SK-MEL-5 (cell line): ENCODE measurements at places on chromosomes 2 and 18.

- no peak for DNase-seq
These were observed 159.1 kb upstream of the ZSWIM2 start for GRCh38 chr2:187008111-187008510.

- no peak for DNase-seq
These were observed 440.5 kb upstream of the TCF4 start for GRCh38 chr18:56028514-56028913.

- DNase-seq: no peak
These were observed 39.5 kb downstream of the TMEM247 start for GRCh38 chr2:46518861-46519260.

DNA sequence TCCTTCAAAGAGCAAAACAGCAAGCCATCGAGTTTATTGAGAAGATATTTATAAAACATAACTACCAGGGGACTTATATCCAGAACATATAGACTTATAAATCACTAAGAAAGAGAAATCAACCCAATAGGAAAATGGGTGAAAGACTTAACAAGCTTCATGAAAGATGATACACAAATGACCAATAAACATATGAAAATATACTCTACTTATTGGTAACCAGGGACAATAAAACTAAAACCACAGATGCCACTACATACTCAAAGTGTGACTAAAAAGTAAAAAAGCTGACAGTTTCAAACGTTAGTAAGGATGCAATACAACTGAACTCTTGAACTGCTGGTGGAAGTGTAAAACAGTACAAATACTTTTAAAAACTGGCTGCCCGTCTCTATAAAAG is 154.3 kb downstream of the TMEM163 start:
- no peak for DNase-seq

GRCh38 chr2:128319631-128320191 is 1.0 kb upstream of the HS6ST1 start:
- DNase-seq: no peak

DNA sequence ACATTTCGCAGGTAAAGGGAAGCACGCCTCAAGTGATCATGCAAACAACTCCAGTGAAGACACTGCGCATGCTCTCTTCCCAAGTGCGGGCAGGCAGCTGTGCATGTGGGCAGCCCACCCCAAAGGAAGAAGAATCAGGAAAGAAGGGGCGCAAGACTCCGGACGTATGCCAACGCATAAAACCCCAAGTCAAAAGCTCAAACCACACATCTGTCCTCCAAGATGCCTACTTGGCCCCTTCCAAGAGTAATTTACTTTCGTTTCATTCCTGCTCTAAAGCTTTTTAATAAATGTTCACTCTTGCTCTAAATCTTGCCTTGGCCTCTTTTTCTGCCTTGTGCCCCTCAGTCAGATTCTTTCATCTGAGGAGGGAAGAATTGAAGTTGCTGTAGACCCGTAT is 254.9 kb downstream of the PIEZO2 start:
- no peak for DNase-seq

GRCh38 chr18:9322744-9323143 is 11.8 kb upstream of the TWSG1 start:
- no peak for DNase-seq

GRCh38 chr2:176686328-176686727 is 417.1 kb downstream of the MTX2 start:
- no peak for DNase-seq

DNA sequence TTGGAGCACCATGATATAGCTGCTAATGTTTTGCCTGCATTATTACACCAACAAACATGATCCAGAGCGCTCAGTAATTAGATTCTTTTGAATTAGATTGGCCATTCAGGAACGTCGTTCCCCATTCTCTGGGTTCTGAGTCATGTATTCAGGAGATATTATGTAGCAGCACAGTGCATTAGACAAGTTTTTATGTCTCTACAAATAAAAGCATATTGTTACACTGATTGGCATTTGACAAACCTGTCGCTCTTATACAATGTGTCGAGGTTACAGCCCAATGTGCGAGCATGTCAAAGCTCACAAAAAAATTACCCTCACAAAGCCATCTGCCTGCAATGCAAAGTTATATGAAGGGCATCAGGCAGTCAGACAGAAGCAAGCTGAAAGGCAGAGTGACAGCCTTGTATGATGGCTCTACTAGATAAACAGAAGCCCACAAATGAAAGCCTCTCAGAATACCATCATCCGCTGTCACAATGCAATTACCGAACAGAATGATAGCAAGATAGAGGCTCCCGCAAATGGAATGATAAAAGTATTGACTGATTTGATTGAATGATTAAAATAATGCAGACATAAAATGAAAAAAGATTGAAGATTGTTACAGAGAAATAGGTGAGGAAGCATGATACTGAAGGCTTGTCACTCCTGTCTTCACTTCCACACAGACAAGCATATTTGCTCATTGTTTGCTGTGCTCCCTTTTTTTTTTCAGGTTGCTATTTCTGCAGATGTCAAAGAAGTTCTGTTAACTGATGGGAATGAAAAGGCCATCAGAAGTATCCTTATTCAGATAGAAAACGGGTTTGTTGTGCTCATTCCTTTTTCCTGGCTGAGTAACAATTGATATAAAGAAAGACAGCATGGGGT is 234.6 kb upstream of the SIX3 start:
- no peak for DNase-seq

GRCh38 chr2:218894151-218894879 is 13.7 kb downstream of the WNT10A start:
- DNase-seq: no peak

DNA sequence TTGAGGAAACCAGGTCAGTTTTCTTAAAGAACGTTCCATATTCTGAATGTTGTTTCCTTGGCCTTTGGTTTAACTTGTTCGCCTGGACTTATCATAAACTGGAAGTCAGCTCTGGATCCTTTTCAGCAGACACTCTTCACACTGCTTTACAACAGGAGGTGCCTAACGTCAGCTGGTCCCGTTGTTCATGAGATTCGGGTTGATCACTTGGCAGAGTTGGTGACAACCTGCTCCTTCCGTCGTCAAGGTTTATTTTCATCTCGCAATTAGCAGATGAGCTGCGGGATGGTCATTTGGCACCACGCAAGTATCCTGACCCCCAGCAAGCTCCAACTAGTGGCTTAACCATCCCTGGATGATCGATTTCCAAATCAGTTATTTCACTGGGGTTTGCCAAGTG is 23.0 kb upstream of the BIN1 start:
- DNase-seq: no peak

GRCh38 chr2:233673896-233674295 is 2.2 kb downstream of the UGT1A9 start:
- DNase-seq: no peak
